ENCODE measurements at places on chromosomes 16 and 17.

GRCh38 chr16:78325468-78326352, 226.3 kb downstream of the WWOX start:
- no peak for DNase-seq

- DNase-seq, result no peak
Measured at GRCh38 chr17:76511668-76512365, 10.6 kb upstream of the RHBDF2 start.

- DNase-seq, result no peak
Measured at GRCh38 chr16:31507617-31507928, 618 bp downstream of the RUSF1 start.

GRCh38 chr16:71479420-71479819, 9.7 kb downstream of the ZNF19 start:
- no peak for DNase-seq

DNA sequence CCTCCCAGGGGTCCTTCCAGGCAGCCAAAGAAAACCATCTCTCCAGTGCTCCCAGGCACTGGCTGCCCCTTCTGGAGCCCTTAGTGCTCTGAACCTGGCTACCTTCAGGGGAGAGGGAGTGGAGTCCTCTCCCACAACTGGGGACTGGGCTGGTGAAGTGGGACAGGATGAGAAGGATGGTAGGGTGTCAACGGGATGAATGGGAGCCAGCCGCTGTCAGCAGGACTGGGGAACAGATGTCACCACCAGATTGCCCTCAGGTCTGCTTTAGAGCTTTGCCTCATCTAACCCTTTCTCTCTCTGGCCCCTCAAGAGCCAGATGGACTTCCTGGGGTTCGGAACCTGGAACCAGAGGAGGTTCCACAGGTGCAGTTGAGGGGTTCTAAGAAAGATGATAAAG, 488 bp upstream of the SEBOX start:
- DNase-seq, result no peak

- no peak for DNase-seq
Measured at GRCh38 chr16:8075271-8075670, 515.0 kb downstream of the TMEM114 start.

GRCh38 chr17:79981661-79982101, 54.0 kb downstream of the TBC1D16 start:
- no peak for DNase-seq

DNA sequence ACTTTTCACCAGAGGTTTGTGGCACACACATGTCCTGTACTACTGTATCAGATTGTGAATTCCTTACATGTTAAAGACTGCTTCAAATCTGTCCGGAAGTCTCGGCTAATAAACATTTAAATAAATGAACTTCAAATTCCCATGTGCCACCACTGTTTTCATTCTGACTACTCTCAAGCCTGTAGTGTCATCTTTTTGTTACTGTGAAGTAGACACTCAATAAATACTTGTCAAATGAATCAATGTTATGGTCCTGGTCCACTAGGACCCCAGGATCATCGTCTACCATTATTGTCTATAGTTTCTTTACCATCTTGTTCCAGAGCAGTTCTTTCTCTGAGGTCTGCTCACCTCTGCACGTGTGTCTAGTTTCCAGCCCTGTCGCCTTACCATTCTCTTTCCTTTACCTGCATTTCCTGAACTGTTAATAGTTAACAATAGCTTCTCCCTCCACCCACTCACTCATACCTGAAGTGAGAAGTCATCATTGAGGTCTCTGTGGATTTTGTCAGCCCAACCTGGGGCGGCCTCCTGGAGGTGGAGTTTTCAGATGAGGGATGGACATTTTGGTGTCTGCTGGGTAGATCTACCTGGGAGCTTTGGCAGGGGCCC, 333.0 kb downstream of the SEC14L1 start:
- DNase-seq, result no peak

- DNase-seq, result no peak
Measured at GRCh38 chr17:58569196-58569595, 54.8 kb upstream of the MTMR4 start.

DNA sequence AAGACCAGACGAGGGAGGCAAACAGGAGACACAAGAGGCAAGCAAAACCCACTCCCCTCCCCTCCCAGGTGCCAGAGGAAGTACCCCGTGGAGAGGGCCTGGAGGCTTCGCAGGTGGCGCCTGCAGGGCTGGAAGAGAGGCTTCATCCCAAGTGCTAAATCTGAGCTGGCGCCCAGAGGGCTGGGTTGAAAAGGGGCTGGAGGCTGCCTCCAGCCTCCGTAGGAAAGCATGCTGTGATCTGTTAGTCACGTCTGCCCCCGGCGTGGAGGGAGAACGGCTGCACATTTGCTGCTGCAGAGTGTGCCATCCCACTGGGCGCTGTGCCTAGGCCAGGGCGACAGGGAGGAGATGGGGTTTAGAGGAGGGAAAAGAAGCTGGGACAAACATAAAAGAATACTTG, 16.9 kb downstream of the RPH3AL start:
- no peak for DNase-seq

DNA sequence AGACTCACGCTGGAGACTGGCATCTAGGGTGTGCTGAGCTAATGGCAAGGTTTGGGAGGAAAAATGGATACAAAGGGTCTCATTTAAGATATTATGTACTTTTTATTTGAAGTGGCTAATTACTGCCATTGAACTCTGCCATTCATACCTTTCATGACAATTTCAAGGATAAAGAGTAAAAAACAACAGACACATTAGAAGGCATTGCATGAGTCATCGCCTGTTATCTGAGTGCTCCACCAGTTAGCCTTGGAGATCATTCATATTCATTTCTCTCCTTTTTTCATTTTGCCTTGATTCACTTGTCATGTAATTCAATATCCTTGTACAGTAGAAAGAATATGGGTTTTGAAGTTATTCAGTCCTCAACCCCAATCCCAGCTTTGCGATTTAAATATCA, 109.5 kb downstream of the CDH8 start:
- no peak for DNase-seq

Data from NCI-H446 treated with DMSO at 0.1 percent for 48 hours (cell line).